ENCODE measurements at places on chromosomes 16 and 17. TPM values are rescaled to one million over a fixed set of nuclear protein-coding genes. Genes with fewer than 3 reads are reported as not detected.

The VAC14 gene
- 37.6 TPM for total RNA-seq

DNA sequence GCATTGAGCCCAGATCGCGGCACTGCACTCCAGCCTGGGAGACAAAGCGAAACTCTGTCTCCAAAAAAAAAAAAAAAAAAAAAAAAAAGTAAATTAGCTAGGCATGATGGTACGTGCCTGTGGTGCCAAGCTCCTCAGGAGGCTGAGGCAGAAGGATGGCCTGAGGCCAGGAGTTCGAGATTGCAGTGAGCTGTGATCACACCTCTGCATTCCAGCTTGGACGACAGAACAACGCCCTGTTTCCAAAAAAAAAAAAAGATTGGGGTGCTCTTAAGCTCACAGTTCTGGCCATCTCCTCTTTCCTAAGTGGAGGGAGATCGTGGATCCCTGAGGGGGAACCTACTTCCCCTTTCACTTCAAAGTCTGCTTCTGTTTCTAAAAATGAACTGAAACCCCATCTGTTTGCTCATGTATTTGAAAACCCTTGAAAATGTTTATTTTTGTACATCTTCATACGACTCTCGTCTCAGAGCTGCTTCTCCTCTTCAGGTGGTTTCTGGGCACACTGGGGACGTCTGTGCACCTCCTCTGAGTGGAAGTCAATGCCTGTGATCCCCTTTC, 138.8 kb downstream of the PRKCA start:
- no peak for DNase-seq

GRCh38 chr17:27669850-27670249, 38.9 kb downstream of the LGALS9 start:
- DNase-seq = no peak

- DNase-seq = no peak
Observed at GRCh38 chr17:71109697-71110096, 940.4 kb downstream of the KCNJ2 start.

DNA sequence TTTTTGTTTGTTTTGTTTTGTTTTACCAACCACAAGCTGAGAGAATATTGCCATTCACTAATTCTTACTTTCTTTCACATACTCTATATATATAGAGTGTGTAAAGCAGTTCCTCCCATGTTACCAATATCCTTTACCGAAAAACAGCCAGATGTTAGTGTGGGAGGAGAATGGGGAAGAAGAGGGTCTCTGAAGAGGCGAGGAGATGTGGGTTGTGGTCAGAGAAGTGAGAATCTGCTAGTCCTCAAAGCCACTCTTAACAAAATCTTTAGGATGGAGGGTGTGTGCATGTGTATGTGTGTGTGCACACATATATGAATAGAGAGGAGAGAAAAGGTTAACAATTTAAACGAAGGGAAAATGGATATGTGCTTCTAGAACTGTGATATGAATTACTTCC, 80.6 kb downstream of the TUBD1 start:
- DNase-seq = no peak

The SLC47A2 gene
- total RNA-seq = not detected

The CIAPIN1 gene
- 77.9 TPM for total RNA-seq

DNA sequence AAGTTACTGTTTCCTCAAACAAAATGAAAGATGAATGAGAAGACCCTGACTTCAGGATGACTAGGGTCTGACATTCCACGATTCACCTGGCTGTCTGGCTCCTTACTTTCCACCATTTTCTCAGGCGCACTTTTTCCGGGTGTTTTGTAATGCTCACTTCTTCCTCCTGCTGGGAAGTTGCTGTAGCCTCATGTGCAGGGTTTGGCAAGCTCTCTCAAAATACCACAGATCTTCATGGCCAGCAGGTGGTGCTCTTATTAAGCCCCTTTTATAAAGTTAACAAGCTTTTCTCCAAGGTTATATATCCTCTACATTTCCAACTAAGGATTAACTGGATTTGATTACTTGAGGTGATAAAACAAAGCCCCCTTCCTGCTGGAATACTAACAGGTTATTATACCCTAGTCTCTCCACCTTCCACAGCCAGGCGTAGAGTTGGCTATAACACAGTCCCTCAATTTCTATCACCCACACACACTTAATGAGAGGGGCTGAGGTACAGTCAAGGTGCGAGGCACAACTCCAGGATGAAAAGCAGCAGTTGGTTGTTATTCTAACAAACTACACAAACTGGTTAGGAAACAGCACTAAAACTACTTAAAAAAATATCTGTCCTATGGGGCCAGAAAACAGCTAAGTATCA, 45.4 kb downstream of the STH start:
- peak; percentile 93 for DNase-seq

GRCh38 chr17:39696731-39697130, 3.1 kb upstream of the ERBB2 start:
- DNase-seq = no peak
